ENCODE measurements at places on chromosomes 3 and 15.

DNA sequence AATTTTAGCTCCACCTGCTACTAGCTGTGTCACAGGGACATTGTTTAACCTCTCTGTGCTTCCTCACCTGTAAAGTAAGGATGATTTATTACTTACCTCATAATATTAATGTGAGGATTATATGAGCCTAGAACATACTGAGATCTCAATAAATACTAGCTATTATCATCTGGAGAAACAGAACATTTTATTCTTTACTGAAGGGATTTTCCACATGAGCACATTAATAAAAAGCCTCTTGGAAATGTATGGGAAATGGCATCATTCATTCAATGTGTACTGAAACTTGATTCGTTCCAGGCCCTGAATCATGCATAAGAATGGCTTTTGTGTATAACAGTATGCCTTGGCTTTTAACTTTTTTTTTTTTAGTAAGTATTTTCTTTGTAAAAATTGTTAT, 11.0 kb upstream of the CEMIP start:
- no peak for DNase-seq

DNA sequence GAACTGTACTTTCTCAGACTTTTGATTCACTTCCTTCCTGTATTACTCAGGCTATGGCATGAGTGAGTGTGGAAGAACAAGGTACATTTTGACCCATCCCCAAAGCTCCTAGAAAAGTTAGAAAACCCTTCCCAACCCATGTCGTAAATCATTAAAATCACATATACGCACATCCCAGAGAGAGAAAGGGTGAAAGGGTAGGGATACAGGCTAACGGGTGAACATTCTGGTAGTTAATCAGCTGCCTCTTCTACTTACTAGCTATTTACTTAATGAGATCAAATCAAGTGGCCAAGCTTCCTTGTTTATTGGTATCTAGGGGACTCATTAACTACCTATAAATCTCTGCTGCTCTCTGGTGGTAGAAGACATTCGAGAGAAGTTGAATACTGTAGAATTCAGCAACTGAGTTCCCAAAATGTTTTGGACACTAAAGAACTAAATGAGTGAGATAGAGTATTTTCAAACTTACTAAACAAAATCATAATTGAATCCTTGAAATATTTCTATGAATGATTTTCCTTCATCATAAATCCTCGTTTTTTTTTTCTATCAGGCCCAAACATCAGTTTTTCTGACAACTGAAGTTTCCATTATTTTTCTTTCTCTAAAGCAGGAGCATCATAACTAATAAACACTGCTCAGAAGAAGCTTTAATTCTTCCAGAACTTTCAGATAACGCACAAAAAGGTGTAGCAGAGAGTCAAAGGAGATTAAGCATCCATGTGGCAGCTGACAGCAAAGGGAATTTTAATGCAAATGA, 124.2 kb downstream of the IMPG2 start:
- no peak for DNase-seq

DNA sequence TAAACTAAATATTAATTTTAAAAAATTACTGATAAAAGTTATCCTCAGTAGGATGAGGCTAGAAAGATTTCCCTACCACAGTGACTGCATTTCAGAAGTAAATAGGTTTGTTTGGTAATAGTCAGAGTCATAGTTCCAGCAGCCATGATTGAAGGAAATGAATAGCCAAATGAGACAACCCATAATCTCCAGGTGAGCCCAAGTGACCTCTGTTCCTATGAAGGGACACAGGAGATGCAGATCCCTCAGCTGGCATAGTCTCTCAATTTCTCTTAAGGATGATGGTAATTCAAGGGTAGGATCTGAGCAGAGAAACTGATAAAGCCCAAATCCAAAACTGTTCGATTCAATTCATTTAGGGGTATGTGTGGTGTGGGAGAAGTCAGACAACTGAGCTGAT, 461.8 kb downstream of the RAP2B start:
- DNase-seq = no peak

- DNase-seq = no peak
Measured at GRCh38 chr3:34155108-34155507, 356.7 kb downstream of the PDCD6IP start.

GRCh38 chr3:23608650-23609049, 197.1 kb upstream of the UBE2E1 start:
- no peak for DNase-seq

GRCh38 chr3:9110802-9111201, 138.6 kb downstream of the SRGAP3 start:
- DNase-seq = no peak

GRCh38 chr3:193873426-193874201, 262.3 kb upstream of the HES1 start:
- DNase-seq = no peak

GRCh38 chr15:100770661-100771584, 108.7 kb upstream of the ALDH1A3 start:
- DNase-seq = no peak

- DNase-seq = no peak
Measured at GRCh38 chr3:53077476-53078220, 31.8 kb upstream of the SFMBT1 start.
